ENCODE measurements at places on chromosomes 7 and 10. TPM values are rescaled to one million over a fixed set of nuclear protein-coding genes. Genes with fewer than 3 reads are reported as not detected.

- H3K27me3 ChIP-seq: no peaks in the 10 kb centered on the region
- DNase-seq: no peak
- peaks cover 36% of the 10 kb centered on the region for H3K36me3 ChIP-seq
- no peaks in the 10 kb centered on the region for H3K4me1 ChIP-seq
Observed at GRCh38 chr10:77827366-77827765, 99.2 kb downstream of the DLG5 start.

DNA sequence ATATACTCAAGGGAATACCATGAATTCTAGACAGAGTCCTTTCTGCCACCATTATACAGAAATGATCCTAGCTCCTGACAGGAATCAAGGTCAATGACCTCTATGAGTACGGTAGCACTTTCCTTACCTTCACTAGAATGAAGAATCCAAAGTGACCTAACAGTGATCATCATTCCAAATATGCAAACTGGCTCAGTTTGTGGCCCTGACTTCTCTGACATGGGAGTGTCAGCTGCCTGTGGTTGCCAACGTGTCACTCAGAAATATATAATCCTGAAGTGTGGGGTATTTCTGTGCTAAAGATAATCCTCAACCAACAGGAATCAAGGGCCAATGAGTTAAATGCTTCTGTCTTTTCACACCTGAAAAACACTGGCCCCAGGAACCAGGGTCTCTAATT lies 45.7 kb downstream of the COPG2 start:
- no peaks in the 10 kb centered on the region for H3K27me3 ChIP-seq
- no peaks in the 10 kb centered on the region for H3K36me3 ChIP-seq
- DNase-seq: no peak

- H3K27ac ChIP-seq: no peak overlapping the region
- no peaks in the 10 kb centered on the region for H3K4me1 ChIP-seq
- H3K27me3 ChIP-seq: no peaks in the 10 kb centered on the region
- H3K36me3 ChIP-seq: no peaks in the 10 kb centered on the region
- H3K4me3 ChIP-seq: no peak overlapping the region
Observed at GRCh38 chr7:120108376-120108775, 164.6 kb upstream of the KCND2 start.

The NDUFA5 gene
- 30.6 TPM for total RNA-seq

DNA sequence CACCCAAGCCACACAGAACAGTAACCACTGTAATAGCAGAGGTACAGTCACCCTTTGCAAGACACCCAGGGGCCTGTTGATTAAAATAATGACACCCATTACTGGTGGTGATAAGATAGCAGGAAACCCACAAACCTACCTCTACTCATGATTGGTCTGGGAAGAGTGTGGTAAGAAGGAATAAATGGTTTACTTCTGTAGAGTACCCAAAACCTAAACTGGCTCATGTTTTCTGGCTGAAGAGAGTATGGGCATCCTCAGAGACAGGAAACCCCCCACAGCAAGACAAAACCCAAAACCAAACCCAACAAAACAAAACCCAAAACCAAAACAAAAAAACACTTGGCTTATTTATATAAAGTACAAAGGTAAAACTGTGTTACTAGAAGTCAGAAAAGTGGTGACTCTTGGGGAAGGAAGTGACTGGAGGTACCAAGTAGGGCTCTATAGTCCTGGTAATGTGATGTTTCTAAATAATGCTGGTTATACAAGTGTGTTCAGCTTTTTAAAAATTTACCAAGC lies 15.5 kb upstream of the DNAJB12 start:
- H3K27me3 ChIP-seq: no peaks in the 10 kb centered on the region
- peaks cover 10% of the 10 kb centered on the region for H3K36me3 ChIP-seq
- DNase-seq: peak; percentile 36
- H3K27ac ChIP-seq: no peak overlapping the region
- H3K4me1 ChIP-seq: no peaks in the 10 kb centered on the region

GRCh38 chr7:98470485-98471240 lies 69.8 kb upstream of the BAIAP2L1 start:
- H3K4me1 ChIP-seq: no peaks in the 10 kb centered on the region
- DNase-seq: no peak
- H3K36me3 ChIP-seq: no peaks in the 10 kb centered on the region
- H3K27ac ChIP-seq: no peak overlapping the region
- peaks cover 4% of the 10 kb centered on the region for H3K27me3 ChIP-seq
- no peak overlapping the region for H3K4me3 ChIP-seq

DNA sequence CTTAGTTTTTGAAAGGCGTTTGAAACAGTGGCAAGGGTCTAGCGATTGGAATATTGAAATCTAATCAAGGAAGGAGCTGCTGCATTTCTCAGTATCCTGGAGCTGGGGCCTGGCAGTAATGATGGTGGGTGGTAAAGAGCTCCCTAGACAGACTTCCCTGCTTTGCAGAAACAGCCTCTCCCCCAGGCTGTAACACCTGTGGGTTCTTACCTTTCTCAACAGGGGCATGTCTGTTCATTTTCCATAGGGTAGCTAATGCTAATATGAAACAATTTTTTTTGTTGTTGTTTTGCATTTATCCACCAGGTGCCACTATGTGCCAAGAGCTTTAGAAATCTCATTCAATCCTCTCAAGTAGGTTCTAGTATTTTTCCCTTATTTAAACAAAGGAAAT lies 345.5 kb downstream of the REEP3 start:
- H3K4me3 ChIP-seq: no peak overlapping the region
- H3K4me1 ChIP-seq: peaks cover 4% of the 10 kb centered on the region
- peaks cover 11% of the 10 kb centered on the region for H3K27me3 ChIP-seq
- H3K27ac ChIP-seq: no peak overlapping the region
- no peak for DNase-seq
- no peaks in the 10 kb centered on the region for H3K36me3 ChIP-seq

The ATOH7 gene
- not detected for total RNA-seq

The TCTN3 gene
- 34.4 TPM for total RNA-seq

The SLC29A4 gene
- total RNA-seq: 1.1 TPM

DNA sequence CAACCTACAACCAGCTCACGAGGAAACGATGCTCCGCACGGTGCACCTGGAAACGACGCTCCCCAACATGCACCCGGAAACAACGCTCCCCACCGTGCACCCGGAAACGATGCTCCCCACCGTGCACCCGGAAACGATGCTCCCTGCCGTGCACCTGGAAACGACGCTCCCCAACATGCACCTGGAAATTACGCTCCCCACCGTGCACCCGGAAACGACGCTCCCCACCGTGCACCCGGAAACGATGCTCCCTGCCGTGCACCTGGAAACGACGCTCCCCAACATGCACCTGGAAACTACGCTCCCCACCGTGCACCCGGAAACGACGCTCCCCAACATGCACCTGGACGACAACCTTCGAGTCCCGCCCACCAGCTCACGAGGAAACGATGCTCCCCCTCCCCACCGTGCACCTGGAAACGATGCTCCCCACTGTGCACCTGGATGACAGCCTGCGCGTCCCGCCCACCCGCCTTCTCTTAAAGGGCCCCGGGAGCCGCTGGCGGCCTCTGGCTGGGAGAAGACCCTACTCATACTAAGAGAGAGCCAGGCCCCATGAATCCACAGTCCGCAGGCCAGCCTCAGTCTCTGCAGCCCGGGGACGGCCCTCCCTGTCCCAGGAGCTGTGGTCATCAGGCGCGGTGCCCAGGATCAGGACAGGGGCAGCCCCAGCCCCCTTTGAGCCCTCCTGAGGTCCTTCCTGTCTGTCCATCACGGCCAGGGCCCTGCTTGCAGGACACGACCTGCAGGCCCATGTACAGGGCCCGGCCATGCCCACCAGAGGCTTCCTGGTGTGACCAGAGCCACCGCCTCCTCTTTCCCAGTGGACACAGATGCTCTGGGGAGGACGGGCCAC lies 98.3 kb downstream of the PDGFA start:
- peaks cover 15% of the 10 kb centered on the region for H3K27me3 ChIP-seq
- no peak overlapping the region for H3K4me3 ChIP-seq
- H3K36me3 ChIP-seq: no peaks in the 10 kb centered on the region
- no peaks in the 10 kb centered on the region for H3K4me1 ChIP-seq

DNA sequence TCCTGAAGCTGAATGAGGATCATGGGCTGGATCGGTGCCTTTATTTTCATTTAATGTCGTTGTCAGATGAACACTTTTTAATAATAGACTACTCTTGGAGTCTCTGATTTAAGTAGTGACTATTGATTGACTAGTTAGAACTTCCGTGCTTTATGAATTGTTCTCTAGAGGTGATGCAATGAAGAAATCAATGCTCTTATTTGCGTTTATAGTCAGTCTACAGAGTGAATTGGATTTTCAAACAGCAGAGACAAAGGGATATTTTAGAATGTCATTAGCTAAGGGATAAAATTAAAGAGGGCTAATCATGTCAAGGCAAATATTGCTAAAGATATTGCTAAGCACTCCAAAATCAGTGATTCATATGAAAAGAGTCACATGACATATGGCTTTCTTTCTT lies 652.0 kb upstream of the NRP1 start:
- H3K27ac ChIP-seq: no peak overlapping the region
- H3K36me3 ChIP-seq: no peaks in the 10 kb centered on the region
- H3K4me1 ChIP-seq: no peaks in the 10 kb centered on the region
- no peak overlapping the region for H3K4me3 ChIP-seq

The PKD2L1 gene
- not detected for total RNA-seq

The AKR1D1 gene
- total RNA-seq: under 0.01 TPM
